Muscle of leg (tissue), 16 donors: ENCODE measurements at places on chromosomes 13 and 19.
A peak's percentile ranks its signal among the peaks of the same experiment; 100 is the strongest.

GRCh38 chr13:32587811-32588170 is 1.5 kb downstream of the PDS5B start:
- peak; percentile 46 for DNase-seq

DNA sequence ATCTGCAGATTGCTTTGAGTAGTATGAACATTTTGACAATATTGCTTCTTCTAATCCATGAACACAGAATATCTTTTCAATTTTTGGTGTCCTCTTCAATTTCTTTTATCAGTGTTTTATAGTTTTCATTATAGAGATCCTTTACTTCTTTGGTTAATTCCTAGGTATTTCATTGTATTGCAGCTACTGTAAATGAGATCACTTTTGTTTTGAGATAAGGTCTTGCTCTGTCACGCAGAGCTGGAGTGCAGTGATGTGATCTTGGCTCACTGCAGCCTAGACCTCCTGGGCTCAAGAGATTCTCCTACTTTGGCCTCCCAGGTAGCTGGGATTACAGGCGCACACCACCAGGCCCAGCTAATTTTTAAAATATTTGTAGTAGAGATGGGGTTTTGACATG is 9.8 kb downstream of the CYP2A7 start:
- no peak for DNase-seq

GRCh38 chr13:75725736-75726135 is 89.6 kb downstream of the LMO7 start:
- DNase-seq, result no peak

GRCh38 chr19:2219726-2220125 is 16.4 kb downstream of the PLEKHJ1 start:
- no peak for DNase-seq

DNA sequence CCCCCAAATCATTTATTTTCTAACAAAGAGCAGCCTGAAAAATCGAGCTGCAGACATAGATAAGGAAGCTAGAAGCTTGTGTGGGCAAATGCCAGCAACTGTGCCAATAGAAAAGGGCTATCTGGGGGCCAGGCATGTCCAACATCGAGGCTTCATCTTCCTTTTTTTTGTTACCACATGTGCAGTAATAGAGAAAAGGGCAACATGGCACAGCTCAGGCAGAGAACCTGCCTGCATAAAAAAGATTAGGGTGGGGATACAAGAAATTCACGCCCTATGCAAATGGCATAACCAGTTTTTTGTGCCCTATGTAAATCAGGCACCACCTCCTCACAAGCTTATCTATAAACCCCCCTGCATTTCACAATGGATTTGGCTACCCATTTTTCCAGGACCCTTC is 60.4 kb upstream of the ABCC4 start:
- no peak for DNase-seq

GRCh38 chr19:58544591-58545285 is 874 bp downstream of the TRIM28 start:
- no peak for DNase-seq

DNA sequence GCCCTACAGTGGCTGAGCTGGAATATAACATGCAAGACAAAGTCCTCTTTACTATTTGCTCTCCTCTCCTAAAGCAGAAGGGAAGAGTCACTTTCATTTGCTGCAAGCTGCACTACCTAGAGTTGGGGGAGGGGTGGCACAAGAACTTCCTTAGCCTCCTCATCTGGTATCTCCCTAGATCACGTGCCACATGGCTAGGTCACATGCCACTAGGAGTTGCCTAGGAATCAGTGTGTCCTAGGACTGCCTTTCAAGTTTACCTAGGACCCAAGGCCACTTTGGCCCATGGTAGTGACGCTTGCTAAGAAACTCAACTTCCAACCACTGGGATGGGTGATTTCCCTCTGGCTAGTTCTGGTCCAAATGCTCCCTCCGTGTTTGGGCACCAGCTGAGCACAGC is 625.2 kb downstream of the DIAPH3 start:
- DNase-seq, result no peak

- DNase-seq, result no peak
Observed at GRCh38 chr13:44837250-44837649, 152.0 kb downstream of the NUFIP1 start.

- DNase-seq, result no peak
Observed at GRCh38 chr13:29210676-29211075, 384.8 kb downstream of the SLC7A1 start.

- peak; percentile 38 for DNase-seq
Observed at GRCh38 chr19:9913237-9914000, 22.9 kb downstream of the OLFM2 start.

- DNase-seq, result no peak
Observed at GRCh38 chr13:91360246-91360751, 12.8 kb downstream of the MIR17HG start.

DNA sequence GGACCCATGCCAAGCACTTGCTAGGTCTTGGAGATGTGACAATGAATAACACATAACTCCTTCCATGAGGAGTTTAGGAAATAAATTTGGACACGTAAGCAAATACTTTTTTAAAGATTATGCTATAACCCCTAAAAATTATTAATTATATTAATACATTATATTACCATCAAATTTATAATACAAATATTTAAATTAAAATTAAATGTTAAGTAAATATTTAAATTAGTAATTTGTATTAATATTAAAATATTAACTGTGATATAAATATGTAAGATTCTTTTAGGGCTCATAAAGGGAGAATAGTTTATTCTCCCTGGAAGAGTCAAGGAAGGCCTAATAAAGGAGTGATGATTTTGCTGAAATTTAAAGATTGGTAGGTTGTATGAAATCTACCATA is 121.1 kb downstream of the RAP2A start:
- no peak for DNase-seq

- DNase-seq, result peak; percentile 15
Observed at GRCh38 chr19:791567-792305, 5.5 kb upstream of the PTBP1 start.

GRCh38 chr19:13629687-13630357 is 123.5 kb upstream of the CACNA1A start:
- no peak for DNase-seq

GRCh38 chr19:45615795-45616703 is 14.0 kb upstream of the GPR4 start:
- peak; percentile 89 for DNase-seq

DNA sequence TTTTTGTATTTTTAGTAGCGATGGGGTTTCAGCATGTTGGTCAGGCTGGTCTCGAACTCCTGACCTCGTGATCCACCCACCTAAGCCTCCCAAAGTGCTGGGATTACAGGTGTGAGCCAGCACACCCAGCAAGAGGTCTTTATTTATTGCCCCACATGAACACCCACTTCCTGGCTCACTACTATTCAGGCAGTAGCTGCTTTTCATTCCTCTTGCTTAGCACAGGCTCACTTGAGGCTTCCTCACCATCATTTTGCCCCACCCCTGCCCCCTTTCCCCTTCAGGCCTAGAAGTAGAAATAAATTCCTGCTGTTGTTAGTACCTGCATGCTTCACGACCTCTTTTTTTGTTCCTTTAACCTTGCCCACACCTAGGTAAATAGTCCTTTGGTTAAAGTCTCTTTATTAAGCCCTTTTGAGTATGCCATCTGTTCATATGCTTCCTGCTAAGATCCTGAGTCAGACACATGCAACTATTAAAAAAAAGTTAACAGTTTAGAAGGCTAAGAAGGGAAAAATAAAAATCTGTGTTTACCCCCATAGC is 33.5 kb upstream of the ITM2B start:
- no peak for DNase-seq

- no peak for DNase-seq
Observed at GRCh38 chr19:30637926-30638325, 265.7 kb downstream of the ZNF536 start.

DNA sequence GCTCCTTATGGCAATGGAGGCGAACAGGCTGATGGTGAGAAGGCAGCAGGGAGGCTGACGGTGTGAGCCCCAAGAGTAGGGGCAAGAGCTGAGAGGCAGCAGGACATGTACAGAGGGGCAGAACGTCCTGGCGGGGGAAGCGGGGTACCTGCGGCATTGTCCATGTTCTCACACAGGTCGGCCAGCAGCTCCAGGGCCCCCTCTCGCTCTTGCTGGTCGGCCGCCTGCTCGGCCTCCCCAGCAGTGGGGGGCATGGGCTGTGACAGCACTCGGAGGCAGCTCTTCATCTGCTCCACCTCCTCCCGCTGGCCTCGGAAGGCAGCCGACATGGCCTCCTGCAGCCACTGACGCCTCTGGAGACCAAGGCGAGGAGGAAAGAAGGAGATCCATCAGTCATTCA is 2.4 kb downstream of the HSPBP1 start:
- DNase-seq, result no peak

DNA sequence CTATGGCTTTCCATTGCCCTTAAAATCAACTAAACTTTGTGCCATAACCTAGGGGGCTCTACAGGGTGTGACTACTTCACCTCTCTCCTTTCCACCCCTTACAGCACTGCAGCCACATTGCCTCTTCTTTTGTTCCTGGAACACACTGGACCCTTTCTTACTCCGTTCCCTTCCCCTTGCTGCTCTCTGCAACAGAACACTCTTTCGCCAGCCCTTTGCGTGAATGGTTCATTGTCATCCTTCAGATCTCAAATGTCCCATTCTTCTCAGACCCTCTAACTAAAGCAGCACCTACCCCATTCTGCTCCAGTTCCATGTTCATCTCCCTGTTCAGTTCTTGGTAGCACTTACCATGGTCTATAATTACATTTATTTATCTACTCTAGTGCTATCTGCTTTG is 208.3 kb downstream of the OXGR1 start:
- DNase-seq, result no peak

- no peak for DNase-seq
Observed at GRCh38 chr13:28601581-28601980, 57.3 kb upstream of the POMP start.

GRCh38 chr13:93227878-93228642 is 1.5 kb downstream of the GPC6 start:
- peak; percentile 97 for DNase-seq

GRCh38 chr19:16363133-16363851 is 38.7 kb downstream of the KLF2 start:
- DNase-seq, result no peak

- DNase-seq, result peak; percentile 79
Observed at GRCh38 chr13:51797664-51798488, 6.1 kb downstream of the DHRS12 start.

- DNase-seq, result no peak
Observed at GRCh38 chr19:18450021-18450930, 12.3 kb upstream of the ISYNA1 start.
